Head of caudate nucleus (tissue), 42 donors: ENCODE measurements at places on chromosomes 3 and 15.

DNA sequence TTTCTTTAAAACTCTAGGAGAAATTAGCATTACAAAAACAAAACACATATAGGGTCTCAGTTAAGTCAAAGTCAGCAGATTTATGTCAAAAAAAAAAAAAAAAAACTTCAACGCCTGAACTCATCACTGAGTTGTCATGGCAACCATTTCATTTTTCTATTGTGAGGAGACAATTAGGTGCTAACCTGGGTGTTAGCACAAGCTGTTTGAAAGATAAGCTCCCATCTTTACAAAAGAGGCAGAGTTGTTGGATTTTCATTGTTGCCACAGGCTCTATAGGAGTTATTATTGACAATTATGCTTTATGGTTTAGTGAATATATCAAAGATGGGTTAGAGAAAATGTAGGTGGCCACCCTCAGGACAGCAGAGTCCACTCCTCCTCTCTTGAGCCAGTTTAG is 806.9 kb downstream of the GRM7 start:
- DNase-seq: no peak

DNA sequence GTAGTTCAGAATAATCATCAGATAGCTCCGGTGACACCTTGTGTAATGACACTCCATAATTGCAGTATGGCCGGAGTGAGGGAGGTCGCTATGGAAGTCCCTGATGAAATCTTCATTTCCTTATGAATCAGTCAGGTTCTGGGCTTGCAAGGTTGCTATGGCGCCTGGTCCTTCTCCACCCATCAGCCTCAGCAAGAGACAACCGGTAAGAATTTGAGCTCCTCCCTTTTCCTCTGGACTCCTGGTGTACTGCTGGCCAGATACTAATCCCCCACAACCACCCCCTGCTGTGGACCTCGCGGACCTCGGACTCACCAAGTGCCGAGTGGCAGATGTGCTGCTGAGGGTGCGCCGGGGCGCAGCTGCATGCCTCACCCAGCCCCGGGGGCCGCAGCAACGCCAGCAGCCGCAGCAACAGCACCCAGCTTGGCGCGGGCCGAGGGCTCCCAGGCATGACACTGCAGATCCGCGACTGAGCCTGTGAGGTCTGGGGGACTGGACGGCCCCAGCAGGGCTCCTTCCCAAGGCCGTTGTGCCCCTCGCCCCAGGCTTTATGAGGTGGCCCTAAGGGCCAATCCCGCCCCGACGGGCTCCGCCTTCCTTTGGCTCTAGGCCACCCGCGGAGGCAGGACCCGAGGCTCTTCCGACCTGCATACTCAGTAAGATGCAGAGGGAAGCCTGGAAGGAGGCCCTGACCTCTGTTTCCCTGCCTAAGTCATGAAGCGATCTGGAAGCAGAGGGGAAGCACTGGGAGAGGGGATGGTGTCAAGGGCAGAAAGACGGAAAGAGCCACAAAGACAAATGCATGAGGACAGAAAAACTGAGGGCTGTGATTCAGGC is at the start of gene TIMP4:
Gene TIMP4 (minus strand): TSS at position 526 of the 840 bp plus-strand sequence. CDS start 72 bp downstream, at position 454.
- DNase-seq: no peak

DNA sequence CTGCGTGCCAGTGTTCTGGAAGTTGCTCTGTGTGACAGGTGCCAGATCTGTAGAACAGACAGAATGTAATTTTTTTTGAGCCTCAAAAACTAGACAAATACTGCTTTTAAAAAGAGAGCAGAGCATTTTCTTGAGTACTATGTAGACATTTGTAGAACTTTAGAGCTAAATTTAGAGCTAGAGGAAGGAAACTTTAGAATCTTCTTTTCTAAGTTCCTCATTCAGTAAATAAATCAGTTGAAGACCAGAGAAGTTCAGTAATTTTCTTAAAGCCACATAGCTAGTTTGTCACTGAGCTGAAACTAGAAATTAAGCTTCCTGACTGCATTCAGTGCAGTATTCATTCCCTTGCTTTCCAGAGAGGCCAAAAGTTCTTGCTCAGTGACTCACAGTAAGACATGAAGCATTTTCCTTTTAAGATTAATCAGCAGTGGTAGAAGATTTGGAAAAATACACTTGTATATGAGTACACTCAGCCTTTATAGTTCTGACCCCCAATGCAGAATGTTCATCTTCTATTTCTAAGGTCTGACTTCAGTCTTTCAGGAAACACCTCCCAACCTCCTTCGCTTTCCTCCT is 83.6 kb upstream of the TSEN2 start:
- no peak for DNase-seq

DNA sequence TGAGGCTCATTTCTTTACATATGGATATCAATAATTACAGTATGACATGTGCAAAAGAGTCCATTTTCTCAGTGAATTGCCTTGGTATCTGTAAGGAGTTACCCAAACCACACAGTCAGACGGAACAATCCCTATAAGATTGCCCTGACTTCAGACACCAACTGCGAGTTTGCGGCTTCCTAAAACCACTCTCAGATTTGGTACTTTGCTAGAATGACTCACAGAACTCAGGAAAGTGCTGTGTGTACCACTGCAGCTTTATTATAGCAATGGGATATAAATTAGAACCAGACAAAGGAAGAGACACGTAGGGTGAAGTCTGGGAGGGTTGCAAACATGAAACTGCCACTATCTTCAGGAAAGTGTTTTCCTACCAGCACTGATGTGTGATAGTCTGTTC is 45.8 kb upstream of the ATP13A3 start:
- DNase-seq: no peak

- DNase-seq: no peak
Measured at GRCh38 chr3:107988460-107989175, 102.2 kb downstream of the CD47 start.

DNA sequence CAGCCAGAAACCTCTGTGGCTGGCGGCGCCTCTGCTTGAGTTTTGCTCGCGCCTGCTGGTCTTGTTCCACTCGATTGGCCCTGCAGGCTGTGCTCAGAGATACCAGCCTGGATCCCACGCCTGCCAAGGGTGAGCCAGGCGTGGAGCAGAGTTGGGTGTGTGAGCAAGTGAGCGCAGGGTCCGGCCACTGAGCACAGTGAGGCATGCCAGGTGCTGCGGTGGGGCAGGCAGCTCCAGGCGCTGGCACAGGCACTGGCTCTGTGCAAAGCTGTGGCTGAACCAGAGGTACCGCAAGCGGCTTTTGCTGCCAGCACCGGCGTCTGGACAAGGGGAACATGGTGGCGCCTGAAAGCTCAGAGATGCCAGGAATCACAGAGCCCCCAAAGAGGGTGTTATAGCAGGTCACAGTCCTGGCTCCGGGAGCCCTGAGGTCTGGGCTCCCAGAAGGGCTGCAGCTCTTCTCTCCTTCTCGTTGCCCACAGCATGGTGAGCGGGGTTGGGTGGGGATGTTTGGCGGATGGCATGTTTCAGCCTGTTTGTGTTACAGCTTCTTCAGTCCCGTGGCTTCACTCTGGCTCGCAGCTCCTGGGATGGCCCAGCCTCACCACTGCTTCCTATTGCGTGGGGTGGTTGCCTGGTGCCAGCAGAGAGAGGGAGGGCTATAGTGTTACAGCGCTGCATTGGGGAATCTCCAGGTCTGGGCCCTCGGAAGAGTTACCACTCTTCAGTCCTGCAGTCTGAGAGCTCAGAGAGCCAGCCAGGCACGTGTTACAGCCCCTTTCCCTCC is 73.9 kb downstream of the NR1D2 start:
- no peak for DNase-seq

DNA sequence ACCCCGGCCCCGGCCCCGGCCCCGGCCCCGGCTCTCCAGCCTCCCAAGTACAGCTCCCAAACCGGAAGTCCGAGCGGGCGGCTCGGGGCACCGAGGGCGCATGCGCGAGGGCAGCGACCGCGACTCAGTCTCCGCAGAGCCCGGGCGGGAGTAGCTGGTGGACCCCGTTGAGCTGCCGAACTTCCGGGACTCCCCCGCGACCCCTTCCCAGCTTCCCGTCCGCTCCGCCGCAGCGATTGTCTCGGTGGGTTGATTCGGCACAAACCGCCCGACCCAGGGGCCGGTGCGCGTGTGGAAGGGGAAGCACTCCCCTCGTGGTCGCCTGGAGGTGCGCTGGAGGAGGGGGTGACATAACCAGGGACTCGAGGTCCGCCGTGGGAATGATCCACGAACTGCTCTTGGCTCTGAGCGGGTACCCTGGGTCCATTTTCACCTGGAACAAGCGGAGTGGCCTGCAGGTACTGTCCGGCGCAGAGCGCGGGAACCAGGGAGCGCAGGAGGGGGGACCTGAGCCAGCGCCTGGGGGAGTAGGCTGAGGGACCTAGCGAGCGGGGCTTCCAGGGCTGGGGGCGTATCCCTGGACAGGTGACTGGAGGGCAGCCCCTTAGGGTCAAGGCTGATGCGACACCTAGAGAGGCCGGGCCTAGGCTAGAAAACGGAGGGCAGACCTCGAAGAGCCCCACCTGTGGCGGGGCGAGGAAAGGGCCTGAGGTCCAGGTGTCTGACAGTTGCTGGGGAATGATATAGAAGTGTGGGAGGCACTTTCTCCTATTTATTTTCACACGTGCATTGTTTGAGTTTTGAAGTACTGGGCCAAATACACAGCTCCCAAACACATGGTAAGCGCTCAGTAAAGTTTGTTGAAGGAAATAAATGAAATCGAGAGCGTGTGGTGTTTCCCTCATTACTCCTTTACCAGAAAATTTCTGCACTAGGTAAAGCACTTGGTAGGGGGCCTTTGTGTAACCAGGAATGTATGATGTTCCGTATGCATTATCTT is at the start of the genes TUBGCP4 and ZSCAN29:
Gene TUBGCP4 (plus strand): TSS at position 127 of the 1,000 bp plus-strand sequence. CDS start 254 bp downstream, at position 381.
Gene ZSCAN29 (minus strand): TSS at position 69 of the 1,000 bp plus-strand sequence. CDS start 1,130 bp downstream, outside the sequence.
- DNase-seq: peak; percentile 90
